CD4-positive, alpha-beta T cell (primary cell): ENCODE measurements at places on chromosomes 7 and 10.

GRCh38 chr7:65325793-65326432, 47.7 kb upstream of the ZNF92 start:
- no peak for DNase-seq

- DNase-seq = no peak
These were observed 9.9 kb downstream of the GLRX3 start for GRCh38 chr10:130146042-130146441.

DNA sequence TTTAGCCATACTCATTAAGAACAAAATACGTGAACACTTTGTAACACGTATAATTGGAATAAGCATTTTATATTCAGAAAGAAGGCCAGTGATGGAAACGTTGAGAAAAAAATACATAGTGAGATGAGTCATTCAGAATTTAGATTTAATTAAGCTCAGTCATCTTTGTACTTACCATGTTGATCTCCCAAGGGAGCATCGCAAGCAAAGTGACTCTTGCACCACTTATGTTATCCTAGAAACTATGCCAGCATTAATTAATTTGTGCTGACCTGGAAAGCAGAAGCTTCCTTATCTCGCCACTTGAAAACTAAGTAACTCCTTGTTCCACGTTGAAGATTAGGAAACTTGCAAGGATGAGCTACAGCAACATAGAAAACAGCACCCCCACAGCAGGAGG, 9.7 kb upstream of the MPP7 start:
- DNase-seq = no peak

DNA sequence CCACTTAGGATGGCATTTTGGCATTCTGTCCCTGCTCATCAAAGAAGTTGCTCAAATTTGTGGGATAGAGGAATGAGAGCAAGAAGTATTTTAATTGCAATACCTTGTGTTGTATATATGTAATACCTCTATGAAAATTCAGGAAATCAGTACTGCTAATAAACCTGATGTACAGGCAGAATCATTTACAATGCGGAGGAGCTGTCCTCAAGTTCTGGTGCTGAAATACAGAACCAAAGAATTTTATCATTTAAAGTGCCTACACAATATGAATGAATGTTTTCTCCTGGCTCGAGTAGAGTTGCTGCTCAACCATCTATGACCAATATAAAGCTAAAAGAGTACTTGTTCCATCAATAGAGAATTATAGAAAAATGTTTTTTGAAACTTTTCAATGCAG, 305.8 kb downstream of the PLXNA4 start:
- no peak for DNase-seq

DNA sequence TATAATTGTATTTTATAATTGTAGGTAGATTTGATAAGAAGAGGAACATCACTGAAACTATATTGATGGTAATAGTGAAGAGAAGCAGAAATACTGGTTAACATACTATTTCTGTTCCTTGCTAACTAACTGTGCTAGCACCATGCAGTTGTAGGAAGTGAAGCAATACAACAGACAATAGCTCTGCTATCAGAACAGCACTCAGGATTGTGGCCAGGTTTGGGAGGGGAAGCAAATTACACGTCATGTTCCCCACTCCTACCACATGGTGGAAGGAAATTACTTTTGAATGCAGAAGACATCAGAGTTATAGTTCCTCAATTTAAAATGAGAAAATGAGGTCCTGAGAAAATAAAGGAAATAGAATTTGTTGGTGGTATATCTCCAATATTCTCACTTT, 151.1 kb downstream of the DGKB start:
- no peak for DNase-seq

- DNase-seq = no peak
These were observed 580.5 kb downstream of the NXPH1 start for GRCh38 chr7:9013940-9014339.

GRCh38 chr7:51242007-51242691, 74.5 kb downstream of the COBL start:
- DNase-seq = no peak

DNA sequence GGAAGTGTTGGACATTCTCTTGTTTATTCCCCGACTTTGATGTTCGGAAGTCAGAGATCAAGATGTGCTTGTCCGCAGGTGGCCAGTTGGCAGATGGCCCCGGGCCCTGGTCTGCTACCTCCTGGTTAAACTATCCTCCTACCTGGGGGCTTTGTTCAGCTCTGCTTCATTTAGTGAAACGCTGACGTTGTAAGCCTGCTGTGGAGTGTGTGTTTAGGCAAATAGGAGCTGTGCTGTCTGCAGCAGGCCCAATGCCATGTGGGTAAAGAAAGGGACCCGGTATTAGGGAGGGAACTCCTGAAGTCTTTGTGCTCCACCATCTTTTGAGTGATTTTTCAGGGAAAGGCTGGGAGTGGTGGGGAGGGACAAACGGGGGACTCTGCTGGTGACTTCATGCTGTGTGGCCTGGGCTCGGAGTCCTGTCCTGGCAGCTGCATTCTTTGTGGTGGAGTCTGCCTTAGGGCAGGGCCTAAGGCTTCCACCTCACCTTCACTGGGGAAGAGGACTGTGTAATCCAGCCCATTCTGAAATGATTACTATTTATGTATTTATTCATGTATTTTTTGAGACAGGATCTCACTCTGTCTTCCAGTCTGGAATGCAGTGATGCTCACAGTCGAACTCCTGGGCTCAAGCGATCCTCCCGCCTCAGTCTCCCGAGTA, 171.1 kb upstream of the KLF6 start:
- no peak for DNase-seq

DNA sequence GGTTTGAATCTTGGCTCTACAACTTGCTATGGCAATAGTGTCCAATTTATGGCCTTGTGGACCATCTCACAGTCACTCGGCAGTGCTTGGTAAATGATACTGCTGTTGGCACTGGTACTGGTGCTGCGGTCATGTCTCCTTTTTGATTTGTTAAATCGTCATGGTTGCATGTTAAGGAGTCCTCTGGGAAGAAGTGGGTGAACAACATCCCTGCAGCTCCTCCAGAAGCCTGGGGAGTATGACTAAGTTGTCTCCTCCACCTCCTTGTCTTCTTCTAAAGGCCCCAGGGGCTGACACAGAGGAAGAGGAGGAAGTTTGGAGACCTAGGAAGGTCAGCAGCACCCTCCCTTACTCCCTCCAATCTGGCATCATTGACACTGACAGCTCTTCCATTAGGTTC, 8.5 kb downstream of the ITPRIP start:
- DNase-seq = no peak

DNA sequence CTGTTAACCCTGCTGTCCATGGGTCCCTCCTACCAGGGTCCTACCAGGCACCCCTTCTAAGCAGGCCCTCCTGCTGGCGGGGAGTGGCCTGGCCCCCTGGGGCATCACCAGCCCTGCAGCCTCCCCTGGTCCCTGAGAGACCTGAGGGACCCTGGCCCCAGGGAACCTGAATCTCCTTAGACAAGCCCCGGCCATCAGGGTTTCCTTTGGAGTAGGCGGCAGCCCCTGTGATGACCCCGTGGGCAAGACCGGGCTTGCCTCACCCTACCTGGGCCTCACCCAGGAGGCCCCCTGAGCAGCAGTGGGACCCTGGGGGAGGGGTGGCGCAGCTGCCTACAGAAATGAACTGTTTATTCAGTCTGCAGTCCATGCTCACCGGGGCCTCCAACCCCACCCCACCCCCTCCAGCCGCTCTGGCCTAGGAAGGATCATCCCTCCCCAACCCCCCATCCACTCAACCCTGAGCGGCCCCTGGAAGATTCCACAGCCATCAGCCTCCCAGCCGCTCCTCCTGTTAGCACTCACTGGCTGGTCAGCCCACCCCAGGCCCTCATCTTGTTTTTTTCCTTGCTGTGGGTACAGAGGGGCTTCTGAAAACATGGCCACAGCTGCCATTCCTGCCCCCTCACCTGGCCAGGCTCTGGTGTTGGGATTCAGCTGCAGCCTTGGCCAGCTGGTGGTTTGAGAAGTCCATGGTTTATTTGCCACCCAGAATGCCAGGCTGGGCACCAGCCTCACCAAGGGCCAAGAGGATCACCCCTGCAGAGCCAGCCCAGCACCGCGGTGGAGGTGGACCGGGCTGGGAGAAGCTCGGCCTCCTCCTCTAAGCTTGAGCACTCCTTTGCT, 34.8 kb upstream of the CHST15 start:
- no peak for DNase-seq

GRCh38 chr10:59735296-59735695, 18.0 kb downstream of the MRLN start:
- DNase-seq = no peak

- DNase-seq = no peak
These were observed 101.8 kb upstream of the GDF10 start for GRCh38 chr10:47198221-47198620.

DNA sequence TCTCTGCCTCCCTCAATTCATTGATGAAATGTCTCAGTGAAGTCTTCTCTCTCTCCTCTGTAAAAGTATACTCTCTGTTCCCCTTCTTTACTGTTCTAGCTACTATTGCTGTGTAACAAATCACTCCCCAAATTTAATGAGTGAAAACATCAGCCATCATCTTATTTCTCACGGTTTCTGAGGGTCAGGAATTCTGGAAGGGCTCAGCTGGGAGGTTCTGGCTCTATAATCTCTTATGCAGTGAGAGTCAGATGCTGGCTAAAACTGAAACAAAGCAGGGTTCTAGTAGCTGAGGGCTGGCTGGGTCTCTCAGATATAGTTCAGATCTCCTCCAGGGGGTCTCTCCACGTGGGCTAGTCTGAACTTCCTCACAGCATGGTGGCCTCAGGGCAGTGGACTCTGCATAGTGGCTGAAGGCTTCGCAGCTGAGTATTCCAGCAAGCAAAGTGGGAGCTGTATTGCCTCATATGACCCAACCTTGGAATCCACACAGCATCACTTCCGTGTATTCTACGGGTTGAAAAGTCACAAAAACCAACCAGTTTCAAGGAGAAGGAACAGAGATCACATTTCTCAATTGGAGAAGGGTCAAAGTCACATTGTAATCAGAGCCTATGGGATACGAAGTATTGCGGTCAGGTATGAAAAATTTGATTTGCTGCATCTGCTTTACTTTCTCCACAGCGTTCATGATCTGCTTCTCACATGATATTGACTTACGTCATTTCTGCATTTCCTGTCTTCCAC, 74.8 kb upstream of the ATRNL1 start:
- no peak for DNase-seq

GRCh38 chr7:5284304-5285281, 1.9 kb downstream of the SLC29A4 start:
- DNase-seq = no peak

GRCh38 chr7:130994378-130995115, 260.5 kb upstream of the KLF14 start:
- DNase-seq = no peak

GRCh38 chr10:97886286-97886685, 36.6 kb downstream of the GOLGA7B start:
- DNase-seq = no peak

- no peak for DNase-seq
These were observed 25.3 kb upstream of the CUX1 start for GRCh38 chr7:101792051-101792681.

DNA sequence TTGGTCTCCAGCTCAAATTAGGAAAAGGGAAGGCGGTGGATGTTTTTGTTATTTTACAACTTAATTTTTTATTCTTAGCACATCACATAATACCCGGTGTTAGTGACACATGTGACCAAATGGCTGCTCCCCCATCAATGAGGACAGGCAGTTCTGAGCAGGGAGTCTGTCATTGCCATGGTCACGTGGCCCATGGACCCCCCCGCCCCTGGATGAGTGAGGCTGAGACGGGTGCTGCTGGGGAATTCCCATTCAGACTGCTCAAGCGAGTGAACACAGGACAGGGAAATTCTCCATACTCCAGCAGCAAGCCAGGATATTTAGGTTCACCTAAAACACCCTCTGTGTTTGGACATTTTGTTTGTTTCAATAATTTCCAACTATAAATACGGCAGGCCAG, 34.7 kb upstream of the SLC35B4 start:
- DNase-seq = no peak

DNA sequence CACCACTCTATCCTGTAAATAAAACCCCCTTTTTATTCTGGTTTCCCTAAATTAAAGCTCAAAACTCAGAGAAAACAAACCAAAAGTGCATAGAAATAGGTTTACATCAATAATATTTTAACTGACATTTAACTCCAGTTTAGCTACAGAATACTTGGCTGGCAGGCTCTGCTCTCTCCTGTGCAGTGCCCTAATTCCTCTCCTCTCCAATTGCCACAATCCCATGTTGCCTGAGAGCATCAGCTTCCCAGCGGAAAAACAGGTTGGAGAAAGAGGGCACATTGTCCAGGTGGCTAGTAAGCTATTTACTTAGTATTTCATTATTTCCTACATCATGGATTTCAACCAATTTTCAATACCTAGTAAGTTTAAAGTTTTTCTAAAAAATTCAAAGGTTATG, 8.7 kb downstream of the SEMA3E start:
- no peak for DNase-seq

DNA sequence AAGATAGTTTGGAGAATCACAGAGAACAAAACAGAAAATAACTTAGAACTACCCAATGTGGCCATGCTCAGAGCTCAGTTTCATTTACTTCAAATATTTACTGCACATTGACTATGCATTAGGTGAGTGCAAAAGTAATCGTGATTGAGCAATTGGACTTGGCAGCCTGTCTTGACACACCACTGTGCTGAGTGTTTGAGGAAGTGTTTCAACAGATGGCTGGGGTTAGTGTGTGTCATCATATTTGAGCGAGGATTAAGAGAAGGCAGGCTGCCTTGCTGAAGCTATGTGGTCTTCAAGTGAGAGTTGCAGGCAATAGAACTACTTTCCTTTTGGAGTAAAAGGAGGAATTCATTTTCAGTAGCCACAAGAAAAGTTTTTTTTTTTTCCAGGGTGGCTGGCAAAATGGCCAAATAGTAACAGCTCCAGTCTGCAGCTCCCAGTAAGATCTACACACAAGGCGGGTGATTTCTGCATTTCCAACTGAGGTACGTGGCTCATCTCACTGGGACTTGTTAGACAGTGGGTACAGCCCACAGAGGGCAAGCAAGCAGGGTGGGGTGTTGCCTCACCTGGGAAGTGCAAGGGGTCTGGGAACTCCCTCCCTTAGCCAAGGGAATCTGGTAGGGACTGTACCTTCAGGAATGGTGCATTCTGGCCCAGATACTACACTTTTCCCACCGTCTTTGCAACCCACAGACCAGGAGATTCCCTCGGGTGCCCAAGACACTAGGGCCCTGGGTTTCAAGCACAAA, 37.6 kb downstream of the AKR1C4 start:
- no peak for DNase-seq

DNA sequence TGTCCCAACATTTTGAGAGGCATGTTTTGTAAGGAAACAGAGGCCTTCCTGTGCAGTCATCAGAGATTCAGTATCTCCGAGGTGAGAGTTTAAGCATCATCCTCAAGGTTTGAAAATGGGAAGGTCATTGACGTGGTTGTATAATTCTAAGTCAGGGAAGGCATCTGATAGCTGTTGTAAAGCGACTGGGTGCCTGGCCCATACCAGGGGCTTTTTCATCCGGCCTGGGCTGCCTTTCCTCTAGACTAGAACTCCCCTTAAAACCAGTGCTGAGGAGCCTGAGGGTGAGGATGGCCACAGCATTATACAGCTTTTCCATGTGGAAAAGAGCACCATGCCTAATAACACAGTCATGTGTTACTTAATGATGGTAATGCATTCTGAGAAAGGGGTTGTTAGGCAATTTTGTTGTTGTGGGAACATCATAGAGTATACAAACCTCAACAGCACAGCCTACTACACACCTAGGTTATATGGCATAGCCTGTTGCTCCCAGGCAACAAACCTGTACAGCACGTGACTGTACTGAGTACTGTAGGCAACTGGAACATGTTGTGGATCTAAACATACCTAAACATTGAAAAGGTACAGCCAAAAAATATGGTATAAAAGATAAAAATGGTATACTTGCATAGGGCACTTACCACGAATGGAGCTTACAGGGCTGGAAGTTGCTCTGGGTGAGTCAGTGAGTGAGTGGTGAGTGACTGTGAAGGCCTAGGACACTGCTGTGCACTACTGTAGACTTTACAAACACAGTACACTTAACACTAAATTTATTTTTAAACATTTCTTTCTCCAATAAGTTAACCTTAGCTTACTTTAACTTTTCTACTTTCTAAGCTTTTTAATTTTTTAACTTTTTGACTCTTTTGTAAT, 13.5 kb upstream of the CACUL1 start:
- no peak for DNase-seq
